ENCODE measurements at places on chromosomes 7 and 10. TPM values are rescaled to one million over a fixed set of nuclear protein-coding genes. Genes with fewer than 3 reads are reported as not detected.

The ANKRD61 gene
- not detected for total RNA-seq

The CALHM2 gene
- total RNA-seq, result 0.52 TPM

The NEUROG3 gene
- total RNA-seq, result not detected

The RBP4 gene
- total RNA-seq, result 255 TPM

The SPDYE3 gene
- not detected for total RNA-seq

The ATG9B gene
- 4.3 TPM for total RNA-seq

The CCL24 gene
- total RNA-seq, result not detected

The JAKMIP3 gene
- total RNA-seq, result 0.50 TPM

The LBX1 gene
- total RNA-seq, result not detected

The CTAGE4 gene
- total RNA-seq, result not detected

The LIPM gene
- total RNA-seq, result not detected

GRCh38 chr10:60896810-60897209 lies 47.2 kb downstream of the RHOBTB1 start:
- no peak for DNase-seq
- no peaks in the 10 kb centered on the region for H3K36me3 ChIP-seq
- no peaks in the 10 kb centered on the region for H3K27me3 ChIP-seq
- H3K4me1 ChIP-seq, result peaks cover 9% of the 10 kb centered on the region
- no peak overlapping the region for H3K27ac ChIP-seq

GRCh38 chr7:79615466-79615865 lies 162.0 kb upstream of the MAGI2 start:
- H3K27ac ChIP-seq, result no peak overlapping the region
- H3K4me3 ChIP-seq, result no peak overlapping the region
- DNase-seq, result no peak
- H3K27me3 ChIP-seq, result no peaks in the 10 kb centered on the region
- peaks cover 11% of the 10 kb centered on the region for H3K4me1 ChIP-seq
- no peaks in the 10 kb centered on the region for H3K36me3 ChIP-seq

GRCh38 chr10:24256619-24257107 lies 47.7 kb downstream of the KIAA1217 start:
- peaks cover 44% of the 10 kb centered on the region for H3K4me1 ChIP-seq
- H3K4me3 ChIP-seq, result no peak overlapping the region
- no peak for DNase-seq

- no peak overlapping the region for H3K27ac ChIP-seq
- no peak overlapping the region for H3K4me3 ChIP-seq
- no peak for DNase-seq
- no peaks in the 10 kb centered on the region for H3K27me3 ChIP-seq
These were observed 149.4 kb upstream of the KCND2 start for GRCh38 chr7:120123528-120123927.

DNA sequence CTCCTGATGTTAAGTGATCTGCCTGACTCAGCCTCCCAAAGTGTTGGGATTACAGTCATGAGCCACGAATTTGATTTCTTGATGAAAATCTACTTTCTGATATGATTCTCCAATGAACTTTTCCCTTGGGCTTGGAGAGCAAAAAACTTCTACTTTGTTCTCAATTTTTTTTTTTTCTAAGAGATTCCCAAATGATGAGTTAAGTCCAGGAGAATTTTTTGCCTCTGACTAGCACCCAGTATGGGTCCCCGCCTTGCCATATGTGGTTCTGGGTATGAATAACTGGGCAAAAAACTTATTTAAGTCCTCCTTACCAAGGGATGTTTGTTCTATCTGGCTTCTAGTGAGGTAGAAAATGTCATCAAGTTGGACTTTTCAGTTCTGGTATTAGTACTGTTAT lies 147.9 kb upstream of the LYZL1 start:
- DNase-seq, result no peak
- peak overlapping the region; percentile 90 for H3K27ac ChIP-seq
- H3K27me3 ChIP-seq, result no peaks in the 10 kb centered on the region
- peaks cover 32% of the 10 kb centered on the region for H3K4me1 ChIP-seq
- no peak overlapping the region for H3K4me3 ChIP-seq

DNA sequence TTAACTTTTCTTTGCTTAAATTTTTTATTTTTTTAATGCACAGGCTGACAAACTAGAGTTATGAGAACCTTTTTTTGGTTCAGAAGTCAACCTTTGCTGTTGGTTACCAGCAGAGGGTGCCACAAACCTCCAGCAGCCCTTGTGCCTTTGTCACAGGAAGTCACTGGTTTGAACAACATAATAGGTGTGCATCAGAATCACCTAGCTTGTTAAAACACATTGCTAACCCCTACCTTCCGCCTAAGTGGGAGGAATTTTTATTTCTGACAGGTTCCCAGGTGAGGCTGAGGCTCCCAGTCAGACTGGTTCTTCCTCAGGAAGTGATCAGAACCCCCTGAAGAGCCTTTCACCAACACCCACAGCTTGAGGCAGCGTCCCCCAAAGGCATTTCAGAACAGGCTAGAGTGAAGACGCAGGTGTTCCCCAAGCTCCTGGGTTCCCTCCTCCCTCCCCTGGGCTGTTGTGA lies 22.6 kb upstream of the VDAC2 start:
- no peaks in the 10 kb centered on the region for H3K27me3 ChIP-seq
- peaks cover 34% of the 10 kb centered on the region for H3K4me1 ChIP-seq
- peak; percentile 66 for DNase-seq

- H3K4me3 ChIP-seq, result no peak overlapping the region
- peak; percentile 70 for DNase-seq
- no peak overlapping the region for H3K27ac ChIP-seq
- H3K36me3 ChIP-seq, result no peaks in the 10 kb centered on the region
These were observed 110.7 kb downstream of the ZNF467 start for GRCh38 chr7:149662591-149663095.

- H3K4me1 ChIP-seq, result peaks cover 5% of the 10 kb centered on the region
- H3K4me3 ChIP-seq, result no peak overlapping the region
- no peak overlapping the region for H3K27ac ChIP-seq
These were observed 8.4 kb downstream of the LRRC4 start for GRCh38 chr7:128022631-128023532.

GRCh38 chr10:61869774-61870525 lies 31.5 kb upstream of the ARID5B start:
- peak overlapping the region; percentile 7 for H3K27ac ChIP-seq
- H3K4me3 ChIP-seq, result no peak overlapping the region
- no peaks in the 10 kb centered on the region for H3K27me3 ChIP-seq
- H3K36me3 ChIP-seq, result no peaks in the 10 kb centered on the region
- H3K4me1 ChIP-seq, result peaks cover 19% of the 10 kb centered on the region
- no peak for DNase-seq

DNA sequence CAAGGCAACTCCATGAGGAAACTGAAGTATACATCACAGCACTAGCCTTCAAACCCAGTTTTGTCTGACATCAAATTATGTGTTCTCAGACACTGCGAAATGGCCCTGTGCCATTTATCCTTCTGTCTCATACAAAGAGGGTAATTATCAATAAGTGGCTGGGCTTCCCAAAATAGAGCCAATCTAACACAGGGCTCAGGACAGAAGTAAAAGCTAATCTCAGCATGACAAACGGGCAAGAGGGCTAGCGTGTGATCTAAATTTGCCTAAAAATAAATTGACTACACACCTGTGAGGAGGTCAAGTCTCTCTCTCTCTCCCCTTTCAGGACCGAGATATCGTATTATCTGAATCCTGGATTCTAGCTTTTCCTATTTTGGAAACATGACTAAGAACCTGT lies 67.2 kb downstream of the DGKB start:
- H3K36me3 ChIP-seq, result no peaks in the 10 kb centered on the region
- H3K27me3 ChIP-seq, result no peaks in the 10 kb centered on the region
- no peak for DNase-seq
- H3K4me1 ChIP-seq, result no peaks in the 10 kb centered on the region

DNA sequence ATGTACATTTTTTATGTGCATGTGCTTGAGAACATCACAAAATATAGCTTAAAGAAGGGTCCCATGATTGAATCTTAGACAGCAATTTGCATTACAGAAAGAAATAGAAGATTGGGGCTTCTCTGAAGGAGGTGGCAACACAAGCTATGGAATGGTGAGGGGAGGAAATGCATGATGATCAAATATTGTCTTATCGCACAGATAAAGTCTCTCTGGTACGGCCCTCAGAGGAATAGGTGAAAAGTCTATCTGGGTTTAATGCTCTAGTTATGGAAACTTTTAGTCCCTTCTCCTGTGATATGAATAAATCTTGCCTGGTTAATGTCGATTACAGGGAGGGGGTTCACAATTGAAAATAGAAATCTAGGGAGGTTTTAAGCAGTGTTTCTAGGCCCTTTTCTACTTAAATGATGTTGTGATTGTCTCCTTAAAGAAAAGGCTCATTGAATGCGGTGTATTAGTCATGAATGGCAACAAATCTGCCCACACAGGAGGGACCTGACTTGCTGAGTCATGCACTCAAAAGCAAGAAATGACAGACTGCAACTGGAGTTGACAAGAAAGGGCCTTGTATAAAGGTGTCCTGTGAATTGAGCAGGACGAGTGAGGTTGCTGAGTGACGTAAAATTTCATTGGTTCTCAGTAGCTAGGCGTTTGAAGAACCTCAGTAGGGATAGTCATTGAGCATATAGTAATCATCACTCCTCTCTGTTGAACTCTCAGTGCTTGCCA lies 133.4 kb upstream of the CSTF2T start:
- no peak overlapping the region for H3K4me3 ChIP-seq
- H3K36me3 ChIP-seq, result no peaks in the 10 kb centered on the region
- no peaks in the 10 kb centered on the region for H3K4me1 ChIP-seq
- H3K27me3 ChIP-seq, result no peaks in the 10 kb centered on the region

DNA sequence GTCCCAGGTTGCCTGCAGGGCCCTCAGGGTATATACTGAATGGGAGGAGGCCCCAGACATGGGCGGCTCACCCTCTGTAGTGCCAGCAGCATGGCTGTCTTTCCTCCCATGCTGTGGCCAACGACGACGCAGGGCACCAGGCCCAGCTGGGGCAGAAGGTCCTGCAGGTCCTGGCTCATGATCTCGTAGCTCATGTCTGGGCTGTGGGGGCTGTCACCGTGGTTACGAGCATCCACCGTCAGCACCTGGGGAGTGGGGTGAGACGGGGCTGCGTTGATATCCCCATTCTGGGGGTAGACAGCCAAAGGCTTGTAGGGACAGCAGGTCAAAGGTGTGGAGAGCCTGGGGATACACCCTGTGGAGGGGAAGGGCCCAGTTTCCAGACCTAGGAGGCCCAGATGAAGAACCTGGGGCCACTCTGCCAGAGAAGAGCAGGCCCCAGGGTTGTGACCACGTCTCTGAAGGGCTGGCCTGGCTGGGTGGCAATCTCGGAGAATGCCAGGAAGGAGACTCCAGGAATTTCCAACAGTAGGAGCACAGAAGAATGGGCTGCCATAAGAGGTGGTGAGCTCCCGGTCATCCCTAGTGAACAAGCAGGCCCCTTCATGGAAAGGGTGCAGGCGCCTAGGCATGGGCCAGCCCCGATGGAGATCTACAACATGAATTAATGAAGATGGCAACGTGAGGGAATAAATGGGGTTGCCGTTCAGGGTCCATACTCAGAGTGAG lies 947 bp downstream of the ABHD11 start:
- H3K36me3 ChIP-seq, result peaks cover 9% of the 10 kb centered on the region
- H3K4me3 ChIP-seq, result peak overlapping the region; percentile 63
- H3K27me3 ChIP-seq, result no peaks in the 10 kb centered on the region

- H3K4me1 ChIP-seq, result no peaks in the 10 kb centered on the region
- no peak overlapping the region for H3K27ac ChIP-seq
- no peak for DNase-seq
These were observed 179.9 kb upstream of the CXCL12 start for GRCh38 chr10:44564790-44565189.

- no peaks in the 10 kb centered on the region for H3K4me1 ChIP-seq
- H3K4me3 ChIP-seq, result no peak overlapping the region
- no peaks in the 10 kb centered on the region for H3K36me3 ChIP-seq
- H3K27me3 ChIP-seq, result no peaks in the 10 kb centered on the region
These were observed 83.3 kb upstream of the DYNC1I1 start for GRCh38 chr7:95688931-95689495.

- no peaks in the 10 kb centered on the region for H3K36me3 ChIP-seq
- no peaks in the 10 kb centered on the region for H3K27me3 ChIP-seq
- H3K4me1 ChIP-seq, result no peaks in the 10 kb centered on the region
- no peak overlapping the region for H3K4me3 ChIP-seq
These were observed 153.9 kb downstream of the LRMDA start for GRCh38 chr10:75585294-75585693.

DNA sequence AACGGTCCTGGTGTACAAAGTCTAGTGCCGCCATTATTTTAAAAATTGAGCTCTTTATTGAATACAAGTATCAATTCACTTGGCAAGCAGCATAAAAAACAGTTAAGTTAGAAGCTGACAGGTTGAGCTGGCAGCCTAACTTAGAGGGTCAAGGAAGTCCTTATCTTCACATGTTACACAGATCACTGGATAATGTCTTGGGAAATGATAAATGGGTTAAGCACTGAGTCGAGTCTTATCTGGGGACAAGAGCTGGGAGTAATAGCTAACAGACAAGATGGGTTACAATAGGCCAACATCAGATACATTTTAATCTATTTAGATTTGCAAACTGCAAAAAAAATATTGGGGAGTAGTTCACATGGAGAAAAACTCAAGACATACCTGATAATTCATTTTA lies 34.2 kb downstream of the SLC18A2 start:
- no peak for DNase-seq
- H3K4me1 ChIP-seq, result 0 out of 2 replicates have a peak, but pooled peaks cover 3% of the 10 kb centered on the region
- no peaks in the 10 kb centered on the region for H3K36me3 ChIP-seq
- no peak overlapping the region for H3K27ac ChIP-seq
- H3K27me3 ChIP-seq, result no peaks in the 10 kb centered on the region
- H3K4me3 ChIP-seq, result no peak overlapping the region

DNA sequence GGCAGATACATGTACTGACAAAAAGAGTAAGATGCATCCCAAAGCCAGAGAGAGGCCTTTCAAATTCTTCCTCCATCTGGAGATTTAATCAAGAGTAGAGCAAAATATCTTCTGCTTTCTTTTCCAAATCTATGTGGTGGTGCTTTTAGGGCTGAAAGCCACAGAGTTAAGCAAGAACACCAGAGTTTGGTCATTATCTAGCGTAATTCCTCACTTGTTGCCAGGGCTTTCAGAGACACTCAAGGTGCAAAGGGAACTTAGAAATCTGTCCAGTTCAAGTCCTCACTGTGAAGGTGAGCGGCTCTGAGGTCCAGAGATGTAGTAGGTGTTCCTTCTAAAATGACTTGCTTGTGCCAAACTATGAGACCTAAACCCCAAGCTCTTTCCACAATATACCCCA lies 10.9 kb upstream of the NFE2L3 start:
- no peaks in the 10 kb centered on the region for H3K27me3 ChIP-seq
- no peak for DNase-seq
- no peaks in the 10 kb centered on the region for H3K4me1 ChIP-seq
- H3K4me3 ChIP-seq, result no peak overlapping the region
- no peak overlapping the region for H3K27ac ChIP-seq

DNA sequence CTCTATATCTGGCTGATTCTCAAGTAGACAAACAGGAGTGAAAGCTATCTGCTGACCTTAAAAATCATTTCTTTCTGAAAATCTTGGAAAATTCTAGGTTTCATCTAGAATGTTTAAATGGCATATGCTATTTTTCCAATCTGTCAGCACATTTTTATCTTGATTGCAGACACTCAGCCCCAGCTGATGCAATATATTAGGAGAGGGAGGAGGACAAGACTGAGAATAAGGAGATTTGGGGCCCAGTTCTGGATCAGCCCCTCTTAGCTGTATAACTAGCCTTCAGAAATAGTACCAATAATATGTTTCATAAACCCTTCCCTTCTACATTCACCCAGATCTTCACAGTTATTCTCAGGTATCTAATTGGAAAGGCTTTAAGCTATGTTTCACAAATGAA lies 131.2 kb downstream of the HDAC9 start:
- DNase-seq, result no peak
- no peak overlapping the region for H3K4me3 ChIP-seq
- no peaks in the 10 kb centered on the region for H3K4me1 ChIP-seq
- H3K27ac ChIP-seq, result no peak overlapping the region

GRCh38 chr10:15684768-15685167 lies 35.0 kb downstream of the ITGA8 start:
- no peak overlapping the region for H3K27ac ChIP-seq
- H3K27me3 ChIP-seq, result no peaks in the 10 kb centered on the region
- H3K4me1 ChIP-seq, result no peaks in the 10 kb centered on the region
- no peak overlapping the region for H3K4me3 ChIP-seq
